IMR-90 (cell line): ENCODE measurements at places on chromosomes 7 and 10. TPM values are rescaled to one million over a fixed set of nuclear protein-coding genes. Genes with fewer than 3 reads are reported as not detected.
A peak's percentile ranks its signal among the peaks of the same experiment; 100 is the strongest.

VSTM4 gene
- 2.5 and 2.9 TPM in 2 replicates for total RNA-seq

DNA sequence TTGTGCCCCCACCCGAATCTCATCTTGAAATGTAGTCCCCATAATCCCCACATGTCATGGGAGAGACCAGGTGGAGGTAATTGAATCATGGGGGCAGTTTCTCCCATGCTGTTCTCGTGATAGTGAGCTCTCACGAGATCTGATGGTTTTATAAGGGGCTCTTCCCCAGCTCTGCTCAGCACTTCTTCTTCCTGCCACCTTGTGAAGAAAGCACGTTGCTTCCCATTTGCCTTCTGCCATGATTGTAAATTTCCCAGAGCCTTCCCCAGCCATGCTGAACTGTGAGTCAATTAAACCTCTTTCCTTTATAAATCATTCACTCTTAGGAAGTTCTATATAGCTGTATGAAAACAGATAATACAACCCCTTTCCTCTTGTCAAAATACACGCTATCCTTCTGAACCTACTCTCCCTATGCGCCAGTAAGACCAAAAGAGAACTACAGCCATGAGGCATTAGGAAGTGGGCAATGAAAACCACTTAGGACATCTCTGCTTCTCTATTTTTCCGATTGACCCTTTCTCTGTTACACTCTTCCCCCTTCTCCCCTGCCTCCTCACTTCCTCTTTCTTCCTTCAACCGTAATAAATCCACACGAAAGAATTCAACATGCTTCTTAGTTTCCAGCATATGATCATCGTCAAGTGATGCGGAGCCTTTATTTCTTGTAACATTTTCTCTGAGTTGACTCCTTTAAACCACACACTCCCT is 101.2 kb upstream of the WDR11 start:
- no peaks in the 10 kb centered on the region for H3K27me3 ChIP-seq
- no peaks in the 10 kb centered on the region for H3K36me3 ChIP-seq
- DNase-seq, result no peak

ENTPD1 gene
- under 0.01 TPM in 1 of 2 replicates, not detected in the other for total RNA-seq

DNA sequence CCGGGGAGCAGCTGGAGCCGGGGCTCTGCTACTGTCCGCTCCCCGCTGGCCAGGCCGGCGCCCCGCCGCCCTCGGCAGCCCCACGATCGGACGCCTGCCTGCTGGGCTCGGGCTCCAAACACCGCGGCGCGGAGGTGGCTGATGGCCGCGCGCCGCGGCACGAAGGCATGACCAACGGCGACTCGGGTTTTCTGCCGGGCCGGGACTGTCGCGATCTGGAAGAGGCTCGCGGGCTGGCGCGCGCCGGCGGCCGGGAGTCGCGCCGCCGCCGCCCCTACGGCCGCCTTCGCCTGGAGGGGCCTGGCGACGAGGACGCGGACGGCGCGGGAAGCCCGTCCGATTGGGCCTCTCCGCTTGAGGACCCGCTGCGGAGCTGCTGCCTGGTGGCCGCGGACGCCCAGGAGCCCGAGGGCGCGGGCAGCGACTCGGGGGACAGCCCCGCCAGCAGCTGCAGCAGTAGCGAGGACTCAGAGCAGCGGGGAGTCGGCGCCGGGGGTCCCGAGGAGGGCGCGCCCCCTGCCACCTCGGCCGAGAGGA is 570 bp downstream of the TBC1D12 start:
- peak; percentile 12 for DNase-seq
- peak overlapping the region; percentile 83 for H3K4me3 ChIP-seq
- no peaks in the 10 kb centered on the region for H3K36me3 ChIP-seq
- H3K4me1 ChIP-seq, result no peaks in the 10 kb centered on the region
- peak overlapping the region; percentile 90 for H3K27ac ChIP-seq

ECHS1 gene
- 60.8 and 71.1 TPM in 2 replicates for total RNA-seq

DNA sequence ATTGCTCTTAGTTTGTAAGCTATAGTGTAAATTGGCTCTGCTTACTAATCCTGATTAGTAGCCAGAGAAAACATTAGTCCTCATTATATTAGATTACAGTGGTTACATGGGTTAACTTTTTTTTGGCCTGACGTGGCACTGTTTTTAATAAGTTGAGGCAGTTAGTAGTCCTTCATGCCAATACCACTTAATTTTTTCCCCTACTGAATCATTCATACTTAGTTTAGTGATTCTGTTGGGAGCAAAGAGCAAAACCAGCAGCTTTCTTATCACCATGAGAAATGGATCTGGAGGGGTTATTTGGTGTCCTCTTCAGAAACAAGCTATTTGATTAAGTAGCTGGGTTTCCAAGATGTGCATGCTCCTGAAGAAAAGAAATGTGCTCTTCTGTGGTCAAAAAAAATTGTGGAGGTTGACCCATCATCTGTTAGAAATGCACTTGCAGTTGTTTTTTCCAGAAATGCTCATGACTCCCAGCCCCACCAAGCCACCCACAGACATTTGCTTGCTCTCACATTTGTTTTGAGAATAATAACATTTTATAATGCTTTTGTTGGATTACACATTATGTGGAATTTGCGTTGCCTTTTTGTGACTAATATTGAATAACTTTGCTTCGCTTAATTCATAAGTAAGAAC is 258.5 kb downstream of the HDAC9 start:
- no peaks in the 10 kb centered on the region for H3K36me3 ChIP-seq
- no peaks in the 10 kb centered on the region for H3K27me3 ChIP-seq
- peak; percentile 94 for DNase-seq
- peaks cover 3% of the 10 kb centered on the region; the same call in 1 of the 2 replicates for H3K4me1 ChIP-seq
- no peak overlapping the region for H3K27ac ChIP-seq
- H3K4me3 ChIP-seq, result no peak overlapping the region

- peaks cover 4% of the 10 kb centered on the region for H3K27me3 ChIP-seq
- no peak for DNase-seq
- H3K27ac ChIP-seq, result no peak overlapping the region
- H3K4me1 ChIP-seq, result 0 out of 2 replicates have a peak, but pooled peaks cover under 1% of the 10 kb centered on the region
- no peak overlapping the region for H3K4me3 ChIP-seq
Measured at GRCh38 chr7:151336027-151336708, 5.4 kb upstream of the NUB1 start.

- H3K4me1 ChIP-seq, result no peaks in the 10 kb centered on the region
- H3K36me3 ChIP-seq, result no peaks in the 10 kb centered on the region
- no peak overlapping the region for H3K4me3 ChIP-seq
- no peak for DNase-seq
- H3K27ac ChIP-seq, result no peak overlapping the region
- no peaks in the 10 kb centered on the region for H3K27me3 ChIP-seq
Measured at GRCh38 chr7:27554826-27555225, 107.9 kb downstream of the HIBADH start.

- H3K27ac ChIP-seq, result no peak overlapping the region
- DNase-seq, result peak; percentile 37
- peaks cover 21% of the 10 kb centered on the region for H3K4me1 ChIP-seq
Measured at GRCh38 chr10:13787015-13787421, 200.3 kb downstream of the PRPF18 start.

GRCh38 chr10:48652344-48652743 is 32.3 kb upstream of the WDFY4 start:
- peaks cover 7% of the 10 kb centered on the region; the same call in 1 of the 2 replicates for H3K4me1 ChIP-seq
- DNase-seq, result no peak
- no peaks in the 10 kb centered on the region for H3K27me3 ChIP-seq
- H3K4me3 ChIP-seq, result no peak overlapping the region
- no peaks in the 10 kb centered on the region for H3K36me3 ChIP-seq
